Nasal cavity respiratory epithelium epithelial cell of viscerocranial mucosa (primary cell): ENCODE measurements at places on chromosomes 1 and 21. TPM values are rescaled to one million over a fixed set of nuclear protein-coding genes. Genes with fewer than 3 reads are reported as not detected.

KLF17 gene
- total RNA-seq = not detected in 2 replicates

MYBPH gene
- total RNA-seq = not detected in 2 replicates

HSF2BP gene
- total RNA-seq = 6.2 and 8.5 TPM in 2 replicates

BGLAP gene
- under 0.01 and 0.07 TPM in 2 replicates for total RNA-seq

NPHS2 gene
- not detected in 2 replicates for total RNA-seq

CA6 gene
- total RNA-seq = not detected in 2 replicates
